RWPE1 (cell line): ENCODE measurements at places on chromosomes 5 and 9.

- DNase-seq = no peak
These were observed 81.8 kb upstream of the MAP3K1 start for GRCh38 chr5:56733580-56733979.

DNA sequence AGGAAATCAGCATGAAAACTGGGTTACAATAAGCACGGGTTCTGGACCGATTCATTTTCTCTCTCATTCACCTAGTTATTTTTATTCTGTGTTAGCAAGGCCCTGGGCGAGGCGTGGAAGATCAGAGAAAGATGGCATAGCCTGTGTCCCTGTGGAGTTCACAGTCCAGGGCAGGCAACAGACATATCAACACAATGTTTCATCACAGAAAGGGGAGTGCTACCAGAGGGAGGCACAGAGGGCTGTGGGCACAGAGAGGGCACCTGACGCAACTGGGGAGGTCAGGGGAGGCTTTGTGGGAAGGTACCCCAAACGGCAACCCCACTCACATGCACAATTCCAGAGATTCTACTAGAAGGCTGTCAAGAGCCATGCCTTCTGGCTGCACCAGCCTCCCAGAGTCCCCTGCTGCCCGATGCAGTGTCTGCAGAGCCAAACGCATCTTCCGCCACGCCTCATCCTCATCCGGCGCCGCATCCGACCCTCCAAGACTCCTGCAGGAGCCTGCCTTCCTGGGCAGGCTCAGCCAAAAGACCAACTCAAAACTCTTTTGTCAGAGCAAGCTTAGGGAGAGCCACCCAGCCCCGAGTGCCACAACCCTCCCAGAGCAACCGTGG is 1.4 kb downstream of the FAM193B start:
- peak; percentile 35 for DNase-seq

GRCh38 chr5:87608385-87608784 is 195.7 kb upstream of the CCNH start:
- no peak for DNase-seq

- no peak for DNase-seq
These were observed 366.8 kb downstream of the FAM170A start for GRCh38 chr5:119996128-119996527.

GRCh38 chr5:177483042-177483441 is 9.6 kb upstream of the DBN1 start:
- no peak for DNase-seq

DNA sequence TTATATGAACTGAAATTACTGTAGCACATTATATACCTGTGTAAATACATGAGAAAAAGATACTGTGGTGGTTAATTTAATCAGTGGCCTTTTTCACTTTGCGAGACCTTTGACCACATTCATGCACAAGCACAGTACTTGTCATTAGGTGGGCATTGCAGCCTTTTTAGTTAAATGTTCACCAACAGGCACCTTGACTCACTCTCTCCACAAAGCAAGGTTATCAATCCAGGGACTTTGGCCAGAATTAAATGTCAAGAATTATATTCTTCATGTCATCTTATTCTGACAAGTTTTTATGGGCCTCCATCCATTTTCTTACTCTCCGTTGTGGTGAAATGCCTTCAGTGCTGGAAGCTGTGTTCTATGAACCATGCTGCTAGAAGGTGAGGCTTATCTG is 72.2 kb downstream of the AOPEP start:
- no peak for DNase-seq

GRCh38 chr5:173015192-173015591 is 31.6 kb downstream of the ATP6V0E1 start:
- DNase-seq = no peak

- DNase-seq = no peak
These were observed 4.0 kb upstream of the FOXB2 start for GRCh38 chr9:77015327-77016048.

DNA sequence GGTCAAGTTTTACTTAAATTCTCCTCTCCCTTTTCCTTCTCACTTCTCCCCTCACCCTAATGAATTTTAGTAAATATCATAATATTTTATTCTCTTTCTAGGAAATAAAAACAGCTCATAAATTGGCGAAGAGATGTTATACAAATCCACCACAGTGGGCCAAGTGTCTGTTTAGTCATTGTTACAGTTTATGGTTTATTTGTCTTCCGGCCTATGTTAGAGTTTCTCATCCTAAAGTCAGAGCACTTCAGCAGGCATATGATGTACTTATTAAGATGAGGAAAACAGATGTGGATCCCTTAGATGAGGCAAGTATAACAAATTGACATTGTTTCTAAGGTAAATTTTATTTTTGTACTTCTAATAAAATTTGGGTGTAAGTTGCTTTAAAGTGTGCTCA is 48.2 kb downstream of the RPS6 start:
- no peak for DNase-seq

DNA sequence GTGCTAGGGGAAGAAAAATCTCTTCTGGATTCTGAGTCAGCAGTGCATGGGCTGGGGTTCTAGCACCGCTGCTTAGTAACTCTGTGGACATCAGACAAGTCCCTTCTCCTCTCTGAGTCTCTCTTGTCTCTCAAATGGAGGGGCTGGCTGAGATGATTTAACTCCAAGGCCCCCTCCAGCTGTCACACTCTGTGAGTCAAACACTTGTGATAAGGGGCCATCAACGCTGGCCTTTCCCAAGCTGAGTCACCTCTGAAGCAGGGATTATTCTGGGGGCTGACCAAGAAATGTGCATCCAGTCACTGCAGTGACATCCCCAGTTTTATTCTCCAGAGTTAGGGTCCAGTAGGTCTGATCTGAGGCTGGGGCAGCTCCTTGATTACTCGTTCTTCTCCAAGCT is 110.4 kb upstream of the ZNF462 start:
- DNase-seq = no peak

GRCh38 chr9:122819326-122819725 is 9.1 kb downstream of the PDCL start:
- DNase-seq = no peak

- no peak for DNase-seq
These were observed 32.8 kb downstream of the ANGPTL2 start for GRCh38 chr9:127089631-127090081.

DNA sequence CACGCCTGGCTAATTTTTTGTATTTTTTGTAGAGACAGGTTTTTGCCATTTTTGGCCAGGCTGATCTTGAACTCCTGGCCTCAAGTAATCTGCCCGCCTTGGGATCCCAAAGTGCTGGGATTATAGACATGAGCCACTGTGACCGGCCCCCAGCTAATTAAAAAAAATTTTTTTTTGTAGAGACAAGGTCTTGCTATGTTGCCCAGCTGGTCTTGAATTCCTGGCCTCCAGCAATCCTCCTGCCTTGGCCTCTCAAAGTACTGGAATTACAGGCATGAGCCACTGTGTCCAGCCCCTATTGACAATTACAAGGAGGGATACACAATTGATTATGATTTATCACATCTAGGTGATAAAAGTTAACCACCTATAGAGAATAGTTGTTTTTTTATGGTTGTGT is 59.5 kb downstream of the NR2F1 start:
- DNase-seq = no peak

- no peak for DNase-seq
These were observed 641.5 kb upstream of the CDH10 start for GRCh38 chr5:25286319-25286718.

GRCh38 chr5:33415811-33416354 is 24.9 kb upstream of the TARS1 start:
- no peak for DNase-seq

DNA sequence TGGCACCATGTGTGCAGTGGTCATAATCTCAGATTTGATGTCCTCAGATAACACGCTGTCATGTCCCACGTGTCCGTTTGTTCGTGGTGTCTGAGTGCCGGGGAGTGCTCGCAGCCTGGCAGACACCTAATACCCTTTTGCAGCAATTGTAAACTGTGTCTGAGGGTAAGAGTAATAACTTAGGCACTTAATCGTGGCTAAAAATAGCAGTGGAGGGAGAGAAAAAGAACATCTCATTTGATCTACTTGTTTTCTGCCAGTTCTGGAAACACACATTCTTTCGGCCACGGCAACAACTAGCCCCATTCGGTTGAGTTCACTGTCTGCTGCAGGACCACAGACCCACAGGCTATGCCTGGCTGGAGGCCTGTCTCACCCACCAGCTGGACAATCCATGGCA is 16.5 kb downstream of the ADCY2 start:
- DNase-seq = no peak

- DNase-seq = no peak
These were observed 127.7 kb upstream of the RAD23B start for GRCh38 chr9:107155244-107155817.

DNA sequence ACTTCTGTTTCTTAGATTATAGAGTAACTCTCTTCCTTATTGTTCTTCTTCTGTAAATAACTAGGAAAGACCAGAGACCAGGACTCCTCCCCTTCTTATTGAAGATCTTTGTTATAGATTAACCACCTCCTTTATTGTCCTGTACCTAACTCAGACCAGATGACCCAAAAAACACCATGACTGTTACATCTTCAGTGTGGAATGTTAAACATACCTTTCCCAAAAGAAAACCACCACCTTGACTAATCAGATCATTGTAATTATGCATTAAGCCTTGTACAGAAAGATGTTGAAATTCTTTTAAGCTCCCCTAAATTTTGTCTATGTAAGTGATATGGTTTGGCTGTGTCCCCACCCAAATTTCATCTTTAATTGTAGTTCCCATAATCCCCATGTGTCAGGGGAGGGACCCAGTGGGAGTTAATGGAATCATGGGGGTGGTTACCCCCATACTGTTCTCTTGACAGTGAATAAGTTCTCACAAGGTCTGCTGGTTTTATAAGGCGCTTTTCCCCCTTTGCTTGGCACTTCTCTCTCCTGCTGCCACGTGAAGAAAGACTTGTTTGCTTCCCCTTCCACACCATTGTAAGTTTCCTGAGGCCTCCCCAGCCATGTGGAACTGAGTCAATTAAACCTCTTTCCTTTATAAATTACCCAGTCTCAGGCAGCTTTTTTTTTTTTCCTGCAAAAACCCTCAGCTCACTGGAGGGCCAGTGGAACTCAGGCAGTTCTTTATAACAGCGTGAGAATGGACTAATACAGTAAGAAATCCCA is 26.3 kb downstream of the ARSB start:
- DNase-seq = no peak

DNA sequence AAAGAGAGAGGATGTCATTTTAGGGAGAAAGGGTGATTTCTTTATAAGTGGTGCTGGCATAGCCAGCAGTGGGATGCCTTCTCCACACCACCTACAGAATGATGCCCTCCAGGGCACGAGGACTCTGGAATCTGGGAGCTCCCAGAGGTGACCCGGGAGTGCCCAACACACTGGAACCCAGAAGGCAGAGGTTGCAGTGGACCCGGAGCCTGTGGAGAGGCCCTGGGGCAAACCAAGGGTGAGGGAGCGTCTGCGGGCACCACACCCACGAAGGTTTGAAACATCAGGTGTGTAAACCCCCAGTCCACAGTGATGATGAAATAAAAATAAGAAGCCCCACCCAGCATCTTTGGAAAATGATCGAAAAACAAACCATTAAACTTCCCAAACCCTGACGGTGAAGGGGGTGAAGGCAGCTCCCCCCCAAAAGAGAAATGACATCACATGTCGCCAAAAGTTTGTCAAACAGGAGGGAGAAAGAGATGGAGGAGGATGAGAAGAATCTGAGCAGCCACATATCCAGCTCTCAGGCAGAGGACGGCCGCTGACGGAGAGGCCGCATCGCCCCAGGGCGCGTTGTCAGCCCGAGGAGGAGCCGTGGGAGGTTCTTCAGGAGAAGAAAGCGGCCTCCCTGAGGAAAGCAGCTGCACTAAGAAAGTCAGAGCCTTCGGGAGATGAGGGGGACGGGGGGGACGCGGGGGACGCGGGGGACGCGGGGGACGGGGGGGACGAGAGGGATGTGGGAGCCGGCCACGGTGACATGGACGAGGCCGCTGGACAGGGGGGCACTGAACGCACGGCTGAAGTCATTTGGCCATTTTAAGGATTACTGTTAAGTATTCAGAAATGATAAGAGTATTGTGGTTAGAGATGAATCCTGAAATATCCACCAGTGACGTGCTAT is 43.1 kb upstream of the NSMF start:
- peak; percentile 54 for DNase-seq

DNA sequence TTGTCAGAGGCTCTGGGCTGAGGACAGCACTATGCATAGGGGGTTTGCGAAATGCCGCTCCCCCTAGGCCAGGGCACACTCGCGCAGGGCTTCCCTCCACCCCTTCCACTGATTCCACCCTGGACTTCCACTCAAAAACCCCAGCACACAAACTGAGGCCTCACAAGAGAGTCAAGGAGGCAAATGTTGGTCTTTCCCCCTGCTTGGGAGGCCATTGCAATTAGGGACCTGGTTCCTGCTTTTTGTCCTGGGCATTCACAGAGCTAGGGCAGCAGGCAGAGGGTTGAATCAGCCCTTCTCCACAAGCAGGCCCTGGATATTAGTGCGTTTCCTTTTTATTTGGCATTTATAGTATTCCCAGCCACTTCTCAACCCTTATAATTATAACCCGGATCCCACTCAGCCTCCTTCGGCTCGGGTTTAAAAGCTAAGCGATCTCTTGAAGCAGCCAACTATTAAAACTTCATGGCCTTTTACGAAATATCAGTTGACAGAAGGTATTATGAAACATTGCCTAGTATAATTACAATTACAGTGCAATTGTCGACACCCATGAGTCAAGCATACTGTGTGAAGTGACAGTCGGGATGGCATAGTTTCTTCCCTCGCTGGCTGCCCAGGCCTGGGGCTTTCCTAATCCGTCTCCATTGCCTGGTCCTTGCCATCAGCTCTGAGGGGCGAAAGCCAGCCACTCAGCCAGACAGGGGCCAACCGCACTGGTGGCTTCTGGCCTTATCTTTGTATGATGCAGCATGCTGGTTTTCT is 285.5 kb upstream of the MAP3K1 start:
- no peak for DNase-seq

DNA sequence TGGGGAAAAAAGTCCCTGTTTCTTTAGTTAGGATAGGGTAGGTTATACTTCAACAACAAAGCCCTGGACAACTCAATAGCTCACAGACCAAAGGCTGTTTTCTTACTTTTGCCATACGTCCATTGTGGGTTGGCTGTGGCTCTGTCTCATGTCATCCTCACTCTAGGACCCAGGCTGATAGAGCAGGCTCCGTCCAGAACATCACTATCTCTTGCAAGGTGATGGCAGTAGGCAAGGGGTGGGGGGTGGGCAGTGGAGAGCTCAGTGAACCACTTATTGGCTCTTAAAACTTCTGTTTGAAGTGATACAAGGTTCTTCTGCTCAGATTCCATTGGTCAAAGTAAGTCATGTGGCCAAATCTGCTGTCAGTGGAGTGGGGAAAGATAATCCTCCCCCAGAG is 126.4 kb downstream of the CMYA5 start:
- DNase-seq = no peak

DNA sequence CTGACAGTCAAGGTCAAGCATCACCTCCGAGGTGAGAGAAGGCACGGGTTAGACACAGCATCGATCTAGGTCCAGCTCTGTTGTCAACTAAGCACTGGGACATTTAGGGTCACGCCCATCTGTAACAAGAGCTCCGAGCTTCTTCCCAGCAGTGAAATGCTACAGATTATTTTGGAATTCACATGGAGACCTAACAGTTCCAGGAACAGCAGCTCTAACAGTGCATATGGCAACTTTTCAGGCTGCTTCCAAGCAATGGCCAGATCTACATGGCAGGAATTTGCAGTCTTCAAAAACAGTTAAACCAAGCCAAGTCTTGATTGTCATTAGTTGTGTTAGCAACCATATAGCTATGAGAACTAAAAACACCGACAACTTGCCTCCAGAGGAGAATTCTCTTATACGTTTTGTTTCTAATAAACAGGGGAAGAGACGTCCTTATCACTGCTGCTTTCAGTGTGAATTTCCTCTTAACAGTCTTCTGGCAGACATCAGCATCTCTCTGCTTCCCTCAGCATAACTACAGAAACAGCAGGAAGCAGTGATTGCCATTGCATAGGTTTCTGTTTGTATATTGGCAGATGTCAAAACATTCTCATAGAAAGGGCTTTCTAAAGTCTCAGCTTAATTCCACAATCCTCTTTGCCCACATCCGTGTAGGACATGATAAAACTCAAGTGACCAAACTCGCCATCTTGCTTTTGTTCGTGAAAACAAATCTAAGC is 242.1 kb upstream of the DAPK1 start:
- DNase-seq = no peak
